Activated CD4-positive, alpha-beta T cell treated with anti-CD3 and anti-CD28 coated beads, Interleukin-2, amount 50 U/mL, for 48 hours (primary cell): ENCODE measurements at places on chromosomes 2 and 18.
A peak's percentile ranks its signal among the peaks of the same experiment; 100 is the strongest.

GRCh38 chr2:39851251-39851650 is 72.2 kb upstream of the THUMPD2 start:
- no peak for DNase-seq

GRCh38 chr2:168176402-168176801 is 71.0 kb downstream of the STK39 start:
- no peak for DNase-seq

DNA sequence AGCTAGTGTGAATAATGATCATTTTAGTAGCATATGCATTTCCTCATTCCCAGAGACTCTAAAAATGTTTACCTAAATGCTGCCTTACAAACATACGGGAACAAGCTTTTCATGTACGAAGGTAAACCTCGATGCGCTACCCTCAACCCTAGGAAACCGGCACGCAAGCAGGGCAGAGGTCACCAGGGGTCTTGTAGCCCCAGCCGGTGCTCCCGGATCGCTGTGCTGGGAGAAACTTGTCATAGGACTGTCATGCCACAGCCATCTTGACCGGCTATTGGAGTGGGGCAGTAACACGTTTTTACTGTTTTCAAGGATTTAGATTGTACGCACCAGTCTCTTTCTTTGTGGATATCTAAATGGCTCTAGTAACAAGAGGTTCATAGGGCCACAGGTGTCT is 34.8 kb upstream of the NFATC1 start:
- no peak for DNase-seq

- no peak for DNase-seq
Measured at GRCh38 chr18:11972371-11973174, 8.7 kb upstream of the IMPA2 start.

- no peak for DNase-seq
Measured at GRCh38 chr2:236731767-236732580, 162.3 kb downstream of the ACKR3 start.

GRCh38 chr18:78965917-78966792 is 13.5 kb upstream of the SALL3 start:
- DNase-seq, result no peak

DNA sequence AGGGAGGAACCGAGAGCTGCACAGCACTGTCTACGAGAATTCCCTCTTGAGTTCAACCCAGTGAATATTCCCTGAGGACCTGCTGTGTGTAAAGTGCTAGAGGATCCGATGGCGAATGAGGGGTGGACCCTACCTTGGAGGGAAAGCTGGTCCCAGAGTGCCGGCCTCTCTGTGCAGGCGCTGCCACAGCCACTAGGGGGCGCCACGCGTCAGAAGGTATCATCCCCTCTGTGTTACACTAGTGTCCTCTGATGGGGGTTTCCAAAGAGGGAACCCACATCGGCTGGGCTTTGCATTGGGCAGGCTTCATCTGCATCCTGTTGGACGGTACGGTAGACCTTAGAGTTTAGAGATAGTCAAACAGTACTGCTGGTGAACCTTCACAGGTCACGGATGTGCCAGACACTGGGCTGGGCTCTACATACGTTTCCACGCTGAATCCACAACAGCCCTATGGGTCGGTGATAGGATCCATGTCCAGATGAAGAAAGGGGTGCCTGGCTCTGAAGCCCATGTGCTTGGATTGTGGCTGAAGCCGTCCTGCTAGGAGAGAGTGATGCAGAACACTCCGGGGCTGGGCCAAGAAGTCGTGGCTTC is 39.0 kb downstream of the COA5 start:
- DNase-seq, result peak; percentile 80

DNA sequence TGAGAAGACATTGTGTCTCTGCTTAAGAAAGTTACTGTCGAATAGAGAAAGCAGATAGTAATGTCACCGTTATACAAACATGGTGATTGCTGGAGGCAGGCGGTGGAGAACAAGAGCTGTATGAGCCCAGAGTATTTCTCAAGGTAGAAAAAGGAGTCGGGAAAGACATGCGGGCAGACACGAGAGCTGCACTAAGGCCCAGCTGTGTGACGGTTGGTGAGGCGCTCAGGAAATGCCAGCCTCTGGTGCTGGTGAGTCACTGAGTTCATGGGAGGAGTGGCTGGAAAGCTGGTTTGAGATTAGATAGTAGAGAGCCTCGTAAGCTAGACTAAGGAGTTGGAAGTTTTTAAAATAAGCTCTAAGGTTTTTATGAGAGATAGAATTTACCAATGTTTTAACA is 390.9 kb upstream of the TRIB2 start:
- DNase-seq, result no peak

DNA sequence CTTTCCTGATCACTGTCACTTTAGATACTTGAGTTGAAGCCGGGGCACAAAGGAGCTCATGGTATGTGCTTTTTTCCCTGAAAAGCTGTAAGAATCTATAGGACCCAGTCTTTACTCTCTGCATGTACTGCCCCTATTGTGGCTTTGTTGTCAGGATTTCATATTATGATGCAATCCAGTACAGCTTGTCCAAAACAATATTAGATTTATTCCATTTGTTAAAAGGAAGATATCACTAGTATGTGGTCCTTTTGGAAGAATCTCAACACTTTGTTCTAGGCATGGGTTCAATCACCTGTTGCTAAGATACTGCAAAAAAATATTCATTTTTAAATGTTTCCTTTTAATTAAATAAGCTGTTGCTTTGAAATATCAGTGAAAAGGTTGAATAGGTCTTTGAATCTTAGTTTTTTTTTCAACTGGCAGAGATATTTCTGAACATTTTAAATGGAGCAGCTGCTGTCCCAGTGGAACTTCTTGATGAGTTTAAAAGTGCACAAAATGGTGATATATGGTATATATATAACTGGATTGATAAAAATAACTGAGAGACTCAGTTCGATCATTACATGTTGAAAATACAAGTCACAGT is 256.6 kb upstream of the NT5C1B start:
- DNase-seq, result no peak

- DNase-seq, result no peak
Measured at GRCh38 chr2:44663471-44664073, 277.9 kb upstream of the SIX3 start.

- DNase-seq, result no peak
Measured at GRCh38 chr2:127584516-127585033, 49.1 kb downstream of the MYO7B start.

- no peak for DNase-seq
Measured at GRCh38 chr2:134259571-134259970, 5.7 kb downstream of the MGAT5 start.

GRCh38 chr2:113966832-113967231 is 76.9 kb downstream of the ACTR3 start:
- no peak for DNase-seq

DNA sequence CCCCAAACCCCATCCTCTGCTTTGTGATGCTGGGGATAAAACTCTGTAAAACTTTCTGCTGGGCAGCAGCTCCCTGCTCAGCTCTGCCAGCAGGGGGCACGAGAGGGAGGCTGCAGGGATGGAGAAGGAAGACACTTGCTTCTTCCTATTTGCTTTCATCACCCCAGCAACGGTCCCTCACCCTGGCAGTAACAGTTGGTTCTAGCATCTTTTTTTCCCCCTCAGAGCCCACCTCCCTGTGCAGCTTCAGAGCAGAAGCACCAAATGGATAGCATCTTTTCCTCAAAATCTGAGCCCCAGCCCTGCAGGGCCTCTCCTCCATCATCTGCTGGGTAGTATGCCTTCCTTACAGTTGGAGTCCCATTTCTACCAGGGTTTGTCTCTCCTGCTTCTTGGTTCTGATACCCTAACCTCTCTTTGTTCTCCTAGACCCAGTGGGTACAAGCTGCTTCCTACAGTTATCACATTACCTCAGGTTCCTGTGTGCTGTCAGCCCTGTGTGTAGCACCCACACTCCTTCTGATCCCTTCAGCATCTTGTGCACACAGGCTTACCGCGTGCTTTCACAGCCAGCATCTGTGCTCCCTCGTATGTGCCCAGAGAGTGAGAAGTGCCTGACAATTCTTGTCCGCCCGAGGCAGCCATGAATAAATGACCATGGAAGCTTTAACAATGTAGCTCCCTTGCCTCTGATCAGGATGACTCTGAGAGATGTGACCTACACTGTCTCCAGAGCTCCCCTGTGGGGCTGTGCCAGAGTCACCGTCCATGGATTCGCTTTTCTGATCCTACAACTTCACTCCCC is 14.5 kb downstream of the CKAP2L start:
- DNase-seq, result peak; percentile 89

GRCh38 chr2:65256054-65256453 is 28.4 kb downstream of the ACTR2 start:
- no peak for DNase-seq

DNA sequence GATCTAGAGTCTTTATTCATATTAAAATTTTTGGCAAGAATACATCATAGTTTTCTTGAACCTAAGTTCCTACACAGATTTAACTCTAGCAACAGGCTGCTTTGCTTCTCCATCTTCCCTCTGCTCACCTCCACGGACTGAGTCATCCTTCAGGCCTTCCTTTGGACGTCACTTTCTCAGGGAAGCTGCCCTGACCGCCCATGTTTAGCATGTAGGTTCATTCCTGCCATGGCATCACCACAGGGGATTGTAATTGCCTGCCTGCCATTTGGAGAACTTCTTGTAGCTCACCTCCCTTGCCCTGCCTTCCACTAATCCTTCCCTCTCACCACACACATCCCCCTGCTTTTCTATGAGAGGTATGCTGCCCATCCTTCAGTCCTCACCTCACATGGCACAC is 43.9 kb upstream of the B3GNT2 start:
- no peak for DNase-seq

- DNase-seq, result no peak
Measured at GRCh38 chr2:120360307-120360855, 14.4 kb downstream of the INHBB start.

DNA sequence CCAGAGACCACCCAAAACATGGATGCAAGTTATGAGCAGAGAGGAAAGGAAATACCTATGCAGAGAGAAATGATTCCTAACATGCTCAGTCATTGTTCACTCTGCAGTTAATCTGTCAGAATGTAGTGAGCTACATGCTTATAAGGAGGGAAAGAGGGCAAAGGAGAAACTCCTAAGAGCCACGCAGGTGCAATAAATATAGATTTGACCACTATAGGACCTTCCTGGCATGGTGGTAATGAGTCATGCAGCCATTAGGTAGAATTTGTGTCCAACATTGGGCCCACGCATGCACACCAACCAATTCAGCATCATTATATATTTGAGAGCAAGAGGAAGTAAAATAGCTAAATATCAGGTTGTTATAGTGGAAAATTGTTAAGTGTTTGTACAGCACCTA is 699.9 kb downstream of the DSC3 start:
- DNase-seq, result no peak

DNA sequence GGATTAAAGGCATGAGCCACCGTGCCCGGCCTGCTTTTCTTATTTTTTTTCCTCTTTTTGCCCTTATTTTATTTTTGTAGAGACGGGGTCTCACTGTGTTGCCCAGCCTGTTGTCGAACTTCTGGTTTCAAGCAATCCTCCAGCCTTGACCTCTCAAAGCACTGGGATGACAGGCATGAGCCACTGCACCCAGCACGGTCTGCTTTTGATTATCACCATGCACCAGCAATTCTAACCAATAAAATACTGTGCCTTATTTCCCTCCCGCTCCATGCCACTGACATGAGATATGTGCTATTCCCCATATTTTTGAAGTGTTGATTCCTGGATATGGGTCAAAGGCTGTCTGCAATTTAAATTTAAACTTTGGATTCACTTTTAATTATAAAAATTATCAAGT is 42.9 kb downstream of the ACYP2 start:
- no peak for DNase-seq

GRCh38 chr2:25078170-25079049 is 36.5 kb downstream of the EFR3B start:
- DNase-seq, result no peak

GRCh38 chr18:22124970-22125369 is 44.4 kb upstream of the GATA6 start:
- DNase-seq, result no peak

GRCh38 chr2:141341444-141341843 is 789.4 kb downstream of the LRP1B start:
- DNase-seq, result no peak

GRCh38 chr2:238122287-238123217 is 15.9 kb upstream of the KLHL30 start:
- no peak for DNase-seq

- DNase-seq, result no peak
Measured at GRCh38 chr2:216424274-216424673, 12.0 kb downstream of the SMARCAL1 start.

DNA sequence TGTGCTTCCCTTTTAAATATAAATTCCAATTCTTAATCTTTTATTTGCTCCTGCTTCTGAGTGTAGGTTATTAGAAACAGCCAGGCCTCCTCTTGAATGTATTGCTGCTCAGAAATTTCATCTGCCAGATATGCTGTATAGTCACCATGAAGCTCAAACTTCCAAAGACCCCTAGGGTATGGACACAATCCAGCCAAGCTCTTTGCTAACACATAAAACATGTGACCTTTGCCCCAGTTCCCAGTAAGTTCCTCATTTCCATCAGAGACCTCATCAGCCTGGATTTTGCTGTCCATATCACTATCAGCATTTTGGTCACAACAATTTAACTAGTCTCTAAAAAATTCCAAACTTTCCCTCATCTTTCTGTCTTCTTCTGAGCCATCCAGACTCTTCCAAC is 75.2 kb downstream of the MAP2 start:
- DNase-seq, result no peak

GRCh38 chr2:83015035-83015715 is 1443.9 kb downstream of the SUCLG1 start:
- DNase-seq, result no peak

GRCh38 chr2:82000606-82001005 is 1696.1 kb upstream of the LRRTM1 start:
- no peak for DNase-seq

DNA sequence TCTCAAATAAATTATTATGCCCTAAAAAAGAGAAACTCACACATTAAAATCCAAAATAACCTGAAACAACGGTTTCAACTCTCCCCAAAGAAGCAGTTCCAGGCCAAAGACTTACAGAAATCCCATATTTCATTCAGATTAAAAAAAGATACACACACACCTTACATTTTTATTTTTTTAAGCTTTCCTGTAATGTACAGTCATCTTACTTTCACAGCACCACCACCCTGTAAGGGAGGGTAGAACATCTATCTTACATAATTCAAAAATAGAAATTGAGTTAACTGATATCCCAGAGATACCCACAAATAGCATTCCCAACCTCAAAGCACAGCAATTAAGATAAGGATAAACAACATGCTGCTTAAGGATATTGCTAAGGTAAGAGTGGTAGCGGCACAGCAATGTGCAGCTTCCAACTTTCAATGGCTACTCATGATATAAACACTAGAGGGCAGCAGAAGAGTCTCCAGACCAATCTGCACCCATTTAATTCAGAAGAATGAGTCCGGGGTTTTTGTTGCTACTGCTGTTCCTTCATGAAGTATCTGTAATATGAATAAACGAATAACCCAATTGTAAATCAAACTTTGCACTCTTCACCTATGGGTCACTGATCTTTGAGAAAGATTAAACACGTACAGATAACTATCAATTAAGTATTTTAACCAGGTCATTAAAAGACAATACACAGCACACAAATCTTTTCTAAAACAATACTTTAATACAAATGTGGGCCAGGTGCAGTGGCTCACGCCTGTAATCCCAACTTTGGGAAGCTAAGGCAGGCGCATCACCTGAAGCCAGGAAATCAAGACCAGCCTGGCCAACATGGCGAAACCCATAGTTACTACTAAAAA is 11.3 kb downstream of the GFPT1 start:
- DNase-seq, result no peak
